ENCODE measurements at places on chromosomes 12 and 14.

DNA sequence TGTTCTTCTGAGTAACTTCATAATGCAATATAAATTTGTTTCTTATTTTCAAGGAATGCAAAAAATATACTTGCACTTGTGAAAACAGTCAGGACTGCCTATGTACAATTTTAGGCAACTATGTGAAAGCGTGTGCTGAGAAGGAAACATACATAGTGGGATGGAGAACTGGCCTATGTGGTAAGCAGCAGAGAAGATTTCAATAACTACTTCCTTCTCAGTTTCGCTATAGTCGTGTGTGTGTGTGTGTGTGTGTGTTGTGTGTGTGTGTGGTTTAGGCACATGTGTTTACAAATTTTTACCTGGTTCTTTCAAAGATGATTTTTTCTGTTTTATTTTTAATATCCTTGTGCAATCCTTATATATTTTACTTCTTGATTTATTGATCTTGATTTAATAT, 211.8 kb downstream of the LRRK2 start:
- no peak for DNase-seq

GRCh38 chr12:132710043-132710404, 618 bp upstream of the PGAM5 start:
- no peak for DNase-seq

DNA sequence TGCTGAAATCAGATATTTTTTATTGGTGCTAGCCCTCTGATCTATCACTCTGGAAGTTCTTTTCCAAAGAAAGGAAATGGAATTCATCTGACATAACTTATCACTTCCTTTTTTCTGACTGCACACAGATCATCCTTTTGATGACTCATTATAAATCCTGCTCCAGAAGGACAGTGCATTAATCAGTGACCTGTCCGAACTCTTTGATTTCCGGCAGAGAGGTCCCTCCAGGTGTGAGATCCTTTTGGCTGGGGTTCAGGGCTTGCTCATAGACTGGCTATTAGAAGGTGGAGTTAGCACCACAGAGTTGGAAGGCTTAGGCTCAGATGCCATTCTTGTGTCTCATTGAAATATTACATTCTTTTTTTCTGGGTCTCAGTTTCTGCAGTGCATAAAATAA, 328.2 kb downstream of the ZFP36L1 start:
- peak; percentile 68 for DNase-seq

- peak; percentile 47 for DNase-seq
These were observed 25.8 kb downstream of the DACT1 start for GRCh38 chr14:58663494-58664111.

GRCh38 chr12:70692681-70693288, 55.6 kb upstream of the PTPRB start:
- DNase-seq: peak; percentile 24

DNA sequence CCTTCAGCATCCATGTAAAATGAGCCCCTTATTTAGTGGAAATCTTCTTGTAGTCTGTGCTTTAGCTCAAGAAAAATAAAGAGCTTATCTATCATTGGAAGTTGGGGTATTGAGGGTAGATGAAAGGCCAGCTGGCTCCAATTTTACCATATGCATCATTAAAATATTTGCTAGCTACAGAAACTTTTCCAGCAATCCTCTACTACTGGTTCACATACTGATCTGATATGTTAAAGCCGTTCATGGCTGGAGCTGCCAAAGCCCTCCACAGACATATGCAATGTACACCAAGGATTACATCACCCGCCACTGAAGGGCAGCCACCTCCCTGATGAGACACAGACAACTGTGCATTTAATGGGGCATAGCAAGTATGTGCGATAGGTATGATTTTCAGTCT, 1205.3 kb downstream of the GALC start:
- DNase-seq: peak; percentile 46

DNA sequence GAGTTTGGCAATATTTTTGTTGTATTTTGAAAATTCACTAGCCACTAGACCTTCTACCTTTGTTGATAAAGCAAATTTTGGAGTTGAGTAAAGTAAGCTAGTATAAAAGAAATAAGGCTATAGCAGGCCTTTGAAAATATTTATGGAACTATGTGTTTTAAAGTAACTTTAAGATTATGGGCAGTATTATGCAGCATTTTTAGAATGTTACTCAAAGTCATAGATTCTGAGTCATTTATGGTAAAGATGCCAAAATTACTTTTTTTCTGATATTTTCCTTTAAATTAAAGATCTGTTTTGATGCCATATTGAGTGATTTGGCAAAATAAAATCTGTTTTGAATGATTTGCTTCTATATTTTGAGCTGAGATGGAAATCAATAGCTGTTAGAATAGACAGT, 57.2 kb downstream of the SYNE2 start:
- DNase-seq: peak; percentile 41

- no peak for DNase-seq
These were observed 10.0 kb upstream of the GPR19 start for GRCh38 chr12:12705838-12706520.

- peak; percentile 73 for DNase-seq
These were observed 45.8 kb downstream of the CCER1 start for GRCh38 chr12:90909069-90909770.

GRCh38 chr12:49813131-49813530, 15.1 kb downstream of the NCKAP5L start:
- DNase-seq: peak; percentile 30

GRCh38 chr12:113472191-113473121, 785 bp upstream of the LHX5 start:
- DNase-seq: no peak

GRCh38 chr12:65004270-65004669, 116.8 kb downstream of the WIF1 start:
- peak; percentile 9 for DNase-seq

GRCh38 chr14:39568809-39569538, 136.7 kb upstream of the FBXO33 start:
- DNase-seq: no peak

- DNase-seq: no peak
These were observed 117.7 kb downstream of the GPR135 start for GRCh38 chr14:59347511-59347900.

GRCh38 chr12:19186722-19187661, 57.5 kb downstream of the PLEKHA5 start:
- DNase-seq: peak; percentile 75

DNA sequence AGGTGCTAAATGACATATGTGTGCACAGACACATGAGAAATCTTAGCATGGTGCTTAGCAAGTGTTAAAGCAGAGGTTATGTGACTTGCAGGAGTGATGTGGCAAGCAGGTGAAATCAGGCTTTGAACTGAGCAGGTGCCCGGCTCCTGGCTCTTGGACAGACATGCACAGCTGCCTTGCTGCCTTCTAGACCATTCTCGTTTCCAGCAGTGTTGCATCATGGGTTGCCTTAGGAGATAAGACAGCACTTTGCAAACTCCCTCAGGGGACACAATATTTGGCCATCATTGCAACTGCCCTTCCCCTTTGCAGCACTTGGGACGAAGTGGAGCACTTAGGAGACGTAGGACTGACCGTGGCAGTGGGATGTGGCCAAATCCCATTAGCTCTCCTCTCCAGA, 17.2 kb upstream of the GSC start:
- no peak for DNase-seq

DNA sequence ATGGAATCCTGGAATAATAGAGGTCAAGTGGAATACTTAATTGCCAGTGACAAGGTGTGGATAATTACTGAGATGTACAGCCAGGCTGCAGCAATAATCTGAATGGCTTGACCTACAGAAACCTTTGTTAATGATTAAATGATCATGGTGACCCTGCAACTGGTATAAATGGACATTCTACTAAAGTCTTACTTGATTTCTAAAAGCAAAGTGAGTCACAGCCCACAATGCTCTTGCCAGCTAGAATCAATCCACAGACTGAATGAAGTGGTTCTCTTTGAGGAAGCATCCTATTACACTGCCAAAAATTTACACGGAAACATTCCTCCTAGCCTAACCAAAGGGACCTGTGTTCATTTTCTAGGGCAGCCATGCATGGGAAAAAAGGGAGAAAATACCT, 518.5 kb downstream of the SOX5 start:
- no peak for DNase-seq

GRCh38 chr14:23094666-23095195, at the start of gene ACIN1:
ACIN1 (minus strand) TSS chr14:23095136; CDS start chr14:23095112, 24 bp downstream.
- DNase-seq: peak; percentile 84

DNA sequence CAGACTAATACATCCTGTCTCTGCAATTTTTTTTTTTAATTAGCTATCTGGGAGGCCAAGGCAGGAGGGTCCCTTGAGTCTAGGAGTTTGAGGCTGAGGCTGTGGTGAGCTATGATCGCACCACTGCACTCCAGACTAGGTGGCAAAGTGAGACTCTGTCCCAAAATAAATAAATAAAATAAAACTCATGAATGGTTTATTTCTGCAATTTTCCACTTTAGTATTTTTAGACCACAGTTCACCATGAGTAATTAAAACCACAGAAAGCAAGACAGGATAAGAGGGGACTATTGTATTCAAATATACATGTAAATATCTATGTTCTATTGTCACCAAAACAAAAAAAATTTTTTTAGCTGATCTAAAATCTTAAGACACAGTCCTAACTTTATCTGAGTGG, 17.8 kb downstream of the TAOK3 start:
- no peak for DNase-seq

GRCh38 chr12:6253278-6253677, 53.1 kb downstream of the CD9 start:
- DNase-seq: no peak

GRCh38 chr12:42969355-42969754, 379.8 kb upstream of the PRICKLE1 start:
- peak; percentile 21 for DNase-seq

DNA sequence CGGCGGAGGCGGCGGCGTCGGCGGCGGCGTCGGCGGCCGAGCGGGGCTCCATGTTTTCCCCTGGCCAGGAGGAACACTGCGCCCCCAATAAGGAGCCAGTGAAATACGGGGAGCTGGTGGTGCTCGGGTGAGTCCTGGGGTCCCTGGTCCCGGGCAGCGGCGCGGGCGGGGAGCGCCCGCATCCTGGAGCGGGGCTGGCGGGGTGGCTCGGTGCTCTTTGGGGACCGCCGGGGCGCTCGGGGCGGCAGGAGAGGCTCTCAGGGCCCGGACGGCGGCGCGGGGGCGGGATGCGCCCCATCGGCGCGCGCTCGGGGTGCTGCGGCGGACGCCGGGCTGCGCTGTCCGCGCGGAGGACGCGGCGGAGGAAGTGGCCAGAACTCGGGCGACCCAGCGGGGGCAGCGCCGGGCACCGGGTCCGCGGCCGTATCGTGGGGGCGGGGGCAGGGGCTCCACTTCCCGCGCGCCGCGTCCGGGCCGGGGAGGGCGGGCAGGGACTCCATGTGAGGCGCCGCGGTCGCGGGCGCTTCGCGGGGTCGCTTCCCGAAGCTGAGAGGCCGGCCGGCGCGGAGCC, 485 bp downstream of the PELI2 start:
- no peak for DNase-seq

DNA sequence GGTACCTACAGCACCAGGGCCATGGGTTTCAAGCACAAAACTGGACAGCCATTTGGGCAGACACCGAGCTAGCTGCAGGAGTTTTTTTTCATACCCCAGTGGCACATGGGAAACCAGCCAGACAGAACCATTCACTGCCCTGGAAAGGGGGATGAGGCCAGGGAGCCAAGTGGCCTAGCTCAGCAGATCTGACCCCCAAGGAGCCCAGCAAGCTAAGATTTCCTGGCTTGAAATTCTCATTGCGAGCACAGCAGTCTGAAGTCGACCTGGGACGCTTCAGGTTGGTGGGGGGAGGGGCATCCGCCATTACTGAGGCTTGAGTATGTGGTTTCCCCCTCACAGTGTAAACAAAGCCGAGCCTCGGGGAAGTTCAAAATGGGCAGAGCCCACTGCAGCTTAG, 81.2 kb upstream of the CCDC175 start:
- no peak for DNase-seq

GRCh38 chr12:3293446-3294161, 197.4 kb upstream of the PRMT8 start:
- DNase-seq: peak; percentile 71

DNA sequence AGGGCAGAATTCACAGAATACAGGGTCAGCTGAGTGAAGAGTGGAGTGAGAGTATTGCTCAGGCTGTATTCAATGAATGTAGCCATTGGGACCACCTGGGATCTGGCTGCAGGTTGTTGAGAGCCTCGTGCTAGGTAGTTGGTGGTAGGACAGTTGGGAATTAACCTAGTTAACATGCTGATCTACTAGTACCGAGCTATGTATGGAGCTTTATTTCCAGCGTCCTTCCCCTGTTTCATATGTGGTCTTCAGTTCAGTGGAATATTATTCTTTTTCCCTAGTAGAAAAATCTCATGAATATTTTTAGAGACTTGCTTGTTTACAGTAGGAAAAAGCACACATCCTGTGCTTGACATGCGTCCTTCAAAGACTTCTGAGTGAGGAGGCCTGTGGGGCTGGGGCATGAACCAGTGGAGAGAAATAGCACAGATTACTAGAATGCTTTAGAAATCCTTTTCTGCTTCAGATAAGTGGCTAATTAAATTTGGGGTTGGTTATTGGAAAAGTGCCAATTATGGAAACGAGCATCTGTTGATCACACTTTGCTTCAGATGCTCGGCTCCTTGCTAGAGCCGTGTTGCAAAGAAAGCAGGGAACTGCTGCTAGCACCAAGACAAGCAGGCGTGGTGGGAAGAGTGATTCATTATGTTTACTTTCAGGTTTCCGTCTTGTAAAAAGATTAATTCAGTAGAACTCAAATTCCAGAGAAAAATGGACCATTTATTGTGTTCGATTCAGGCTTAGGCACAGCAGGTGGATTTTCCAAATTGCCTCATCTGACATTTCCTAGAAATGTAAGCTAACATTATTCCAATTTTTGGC, 53.6 kb downstream of the ARF6 start:
- peak; percentile 65 for DNase-seq

DNA sequence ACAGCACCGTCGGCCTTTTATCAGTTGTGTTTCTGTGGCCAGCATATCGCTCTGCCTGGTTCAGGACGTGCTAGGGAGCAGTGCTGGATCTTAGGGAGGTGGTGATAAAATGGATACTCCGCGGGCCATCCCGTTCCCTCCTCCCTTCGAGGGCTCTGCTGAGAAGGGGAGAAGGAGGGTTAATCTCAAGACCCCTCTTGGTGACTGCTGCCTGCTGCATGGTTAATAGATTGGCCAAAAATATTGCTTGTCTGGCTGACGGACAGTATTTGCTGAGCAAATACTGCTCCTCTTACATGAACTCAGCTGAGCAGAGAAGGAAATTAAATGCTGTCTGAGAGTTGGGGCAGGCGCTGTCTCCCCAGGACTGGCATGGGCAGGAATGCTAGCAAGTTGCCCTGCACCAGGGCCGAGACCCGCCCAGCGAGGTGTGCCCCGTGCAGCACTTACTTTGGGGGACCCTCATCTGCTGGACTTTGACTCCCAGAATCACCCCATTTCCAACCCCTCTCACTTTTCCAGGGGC, 1.2 kb downstream of the FBRSL1 start:
- no peak for DNase-seq

DNA sequence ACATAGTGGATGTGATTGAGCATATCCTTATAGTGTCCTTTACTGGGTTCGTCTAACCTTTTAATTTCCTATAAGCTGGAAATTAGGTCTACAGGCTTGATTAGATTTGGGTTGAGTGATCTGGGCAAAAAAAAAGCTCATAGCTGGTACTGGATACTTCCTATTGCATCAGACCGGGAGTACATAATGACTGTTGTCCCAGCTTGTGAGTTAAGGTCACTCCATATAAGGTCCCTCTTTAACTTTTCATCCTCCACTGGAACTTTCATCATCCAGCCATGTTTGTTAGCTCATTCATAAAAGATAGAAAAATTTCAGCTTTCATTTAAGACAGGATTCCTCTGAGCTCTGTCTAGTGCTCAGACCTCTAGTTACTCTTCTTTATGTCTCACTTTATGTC, 80.8 kb downstream of the C14orf132 start:
- no peak for DNase-seq

GRCh38 chr12:130619385-130620001, 96.6 kb downstream of the RIMBP2 start:
- no peak for DNase-seq

All from fibroblast of mammary gland (primary cell).